GM04504 (cell line): ENCODE measurements at places on chromosomes 4 and X.
A peak's percentile ranks its signal among the peaks of the same experiment; 100 is the strongest.

DNA sequence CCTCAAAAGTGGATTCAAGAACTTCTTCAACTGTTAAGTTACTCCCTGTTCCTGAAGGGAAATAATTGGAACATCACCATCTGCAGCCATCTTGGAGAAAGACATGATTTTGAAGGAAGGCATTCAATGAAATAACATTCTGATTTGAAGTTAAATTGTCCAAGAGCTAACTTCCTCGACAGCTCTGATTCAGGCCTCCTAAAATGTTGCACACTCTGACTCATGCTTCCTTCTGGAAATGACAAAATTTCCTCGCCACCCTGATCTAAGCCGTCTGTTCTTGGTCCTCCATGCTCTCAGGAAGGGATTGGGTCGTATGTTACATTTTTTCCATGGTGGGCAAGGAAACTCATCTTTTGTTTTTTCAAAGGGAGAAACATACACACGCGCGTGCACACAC lies 496.9 kb upstream of the DIPK2B start:
- DNase-seq = peak; percentile 45

DNA sequence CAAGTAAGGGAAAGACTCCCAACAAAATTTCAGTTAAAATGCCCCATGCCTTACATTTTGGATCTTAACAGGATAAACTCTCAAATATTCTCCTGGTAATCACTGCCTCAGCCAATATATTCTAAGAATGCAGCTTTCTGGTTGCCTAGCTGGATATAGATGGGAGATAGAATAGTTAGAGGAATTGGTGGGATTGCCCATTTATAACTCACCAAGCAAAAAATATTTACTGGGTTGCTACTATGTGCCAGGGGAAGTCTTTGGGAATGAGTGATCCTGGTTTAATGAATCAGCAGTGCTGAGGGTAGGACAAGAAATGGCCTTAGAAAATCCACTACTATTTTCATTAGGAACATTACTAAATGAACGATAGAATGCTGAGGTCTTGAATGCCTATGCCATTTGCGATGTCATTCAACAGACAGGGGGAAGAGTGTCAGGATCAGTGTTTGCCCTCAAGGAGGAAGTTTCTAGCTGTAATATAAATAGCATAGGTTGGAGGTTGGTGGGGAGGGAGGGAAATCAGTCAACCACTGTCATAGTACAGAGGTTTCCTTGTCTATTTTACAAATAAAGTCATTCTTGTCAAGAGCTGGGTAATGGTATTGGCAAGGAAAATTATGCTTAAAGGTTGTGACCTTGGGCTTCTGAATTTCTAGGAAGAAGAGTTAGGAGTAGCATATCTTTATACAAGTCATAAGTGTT lies 63.5 kb downstream of the ENOPH1 start:
- peak; percentile 17 for DNase-seq

- DNase-seq = no peak
Observed at GRCh38 chr4:9875516-9875915, 94.1 kb downstream of the DRD5 start.

GRCh38 chr4:93066749-93067148 lies 761.8 kb upstream of the ATOH1 start:
- no peak for DNase-seq

GRCh38 chr4:165136529-165136928 lies 23.9 kb upstream of the TMEM192 start:
- no peak for DNase-seq

- no peak for DNase-seq
Observed at GRCh38 chrX:21711129-21711847, 46.6 kb downstream of the SMPX start.

DNA sequence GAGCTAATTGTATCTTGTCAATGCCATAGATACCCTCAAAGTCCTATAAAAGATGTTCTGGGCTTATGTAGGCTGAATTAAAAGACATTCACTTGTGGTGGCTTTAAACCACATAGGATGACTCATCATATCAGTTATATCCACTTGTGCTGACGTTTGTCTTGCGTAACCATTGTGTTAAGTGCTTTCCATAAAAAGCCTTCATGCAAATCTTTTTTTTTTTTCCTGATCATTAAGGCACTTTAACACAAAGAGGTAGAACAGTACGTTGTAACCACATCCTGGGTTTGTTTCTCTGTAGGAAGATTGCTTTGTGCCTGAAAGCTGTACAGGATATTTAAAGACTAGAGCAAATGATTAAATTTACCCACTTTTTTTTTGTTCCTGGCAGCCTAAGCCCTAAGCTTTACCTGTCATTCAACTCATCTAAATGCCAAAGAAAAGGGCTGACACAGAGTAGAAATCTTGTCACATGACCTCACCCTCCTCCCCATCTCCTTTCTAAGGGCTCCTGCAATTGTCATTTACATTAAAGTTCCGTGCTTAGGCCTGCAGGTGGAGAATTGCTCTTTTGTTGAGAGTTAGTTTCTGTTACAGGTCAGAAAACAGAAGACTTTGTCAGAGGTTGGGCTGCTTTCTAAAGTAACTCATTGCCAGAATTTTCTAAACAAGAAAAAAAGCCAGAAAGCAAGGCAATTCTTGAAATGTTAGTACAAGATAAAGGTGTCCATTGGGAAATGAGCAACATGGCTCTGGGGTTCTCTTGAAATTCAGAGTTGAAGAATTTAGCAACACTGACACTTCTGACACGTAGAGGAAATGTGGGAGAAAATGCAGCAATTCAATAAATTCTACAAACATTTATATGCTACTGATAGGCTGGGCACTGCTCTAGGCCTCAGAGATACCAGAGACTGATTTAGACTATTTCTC lies 555.6 kb downstream of the PPARGC1A start:
- peak; percentile 21 for DNase-seq

GRCh38 chr4:106183551-106183950 lies 132.5 kb downstream of the TBCK start:
- DNase-seq = no peak

DNA sequence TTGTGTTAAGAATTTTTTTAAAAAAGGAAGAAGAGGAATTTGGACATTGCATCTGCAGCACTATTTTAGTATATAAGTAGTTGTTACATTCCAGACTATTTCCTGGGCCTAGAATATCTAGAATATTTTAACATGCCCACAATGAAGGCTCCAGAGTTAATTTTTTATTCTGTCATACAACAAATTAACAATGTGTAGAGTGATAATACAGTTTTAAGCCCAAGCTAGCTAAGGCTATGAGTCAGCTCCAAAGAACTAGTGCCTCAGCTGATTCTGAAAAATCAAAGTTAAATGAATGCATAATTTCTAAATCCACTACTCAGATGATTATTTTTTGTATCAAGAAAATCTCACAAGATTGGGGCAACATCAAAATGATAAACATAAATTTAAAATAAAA lies 231.4 kb downstream of the PRDM5 start:
- no peak for DNase-seq

DNA sequence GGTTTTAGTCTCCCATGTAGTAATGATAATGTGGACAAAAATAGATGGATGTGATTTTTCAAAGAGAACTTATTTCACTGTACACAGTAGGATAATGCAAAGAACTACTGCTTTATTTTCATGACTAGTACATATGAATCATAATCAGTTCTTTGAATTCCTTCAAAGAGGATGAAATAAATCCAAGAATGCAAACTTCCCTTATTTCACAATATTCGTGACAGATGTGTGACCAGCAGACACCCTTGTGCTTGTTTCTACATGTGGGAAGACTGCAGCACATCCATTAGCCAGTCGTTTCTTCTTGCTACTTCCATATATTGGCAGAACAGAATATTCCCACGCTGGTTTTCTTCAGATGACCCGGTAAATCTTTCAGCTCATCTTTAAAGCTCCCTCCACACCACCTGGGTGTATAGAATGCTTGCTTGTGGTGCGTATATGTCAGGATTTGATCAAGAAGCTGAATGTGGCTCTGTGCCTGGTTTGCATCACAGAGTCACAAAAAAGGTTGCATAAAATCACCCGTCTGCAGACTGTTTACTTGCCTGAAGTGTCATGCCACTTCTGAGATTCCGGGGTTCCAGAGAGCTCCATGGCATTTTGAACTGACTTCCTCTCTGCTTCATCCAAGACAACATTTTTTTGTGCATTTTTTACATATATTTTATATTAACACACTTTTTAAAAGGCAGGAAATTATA lies 47.7 kb upstream of the FAT4 start:
- peak; percentile 71 for DNase-seq

DNA sequence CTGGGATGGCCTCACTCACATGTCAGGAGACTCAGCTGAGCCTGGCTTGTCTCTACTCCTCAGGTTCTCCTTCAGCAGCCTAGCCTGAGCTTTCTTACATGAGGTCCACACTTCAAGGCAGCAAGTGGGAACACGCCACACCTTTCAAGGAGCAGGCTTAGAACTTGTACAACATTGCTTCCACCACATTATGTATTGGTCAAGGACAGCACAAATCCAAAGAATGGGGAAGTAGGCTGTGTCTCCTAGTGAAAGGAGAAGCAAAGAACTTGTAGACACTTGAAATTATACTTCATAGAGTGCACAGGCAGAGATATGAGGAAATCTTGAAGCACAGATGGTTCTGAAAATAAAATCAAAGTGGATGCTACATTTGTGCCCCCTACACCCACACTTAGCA lies 120.9 kb upstream of the NOCT start:
- DNase-seq = no peak

DNA sequence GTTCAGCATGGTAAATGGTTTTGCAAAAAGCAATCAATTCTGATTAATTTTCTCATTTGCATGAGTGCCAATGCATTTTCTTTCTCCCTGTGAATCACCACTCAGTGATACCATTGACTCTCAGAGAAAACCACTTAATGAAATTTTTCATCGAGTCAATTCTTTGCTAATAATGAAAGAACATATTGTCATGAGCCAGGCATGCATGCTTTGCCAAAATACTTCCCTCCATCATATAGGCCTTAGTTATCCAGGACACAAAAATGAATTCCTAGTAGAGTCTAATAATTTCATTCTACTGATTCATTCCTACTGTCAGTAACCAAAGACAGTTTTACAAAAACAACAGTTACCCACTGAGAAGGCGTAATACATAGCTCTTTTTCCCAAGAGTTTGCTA lies 680.0 kb downstream of the TRIML1 start:
- no peak for DNase-seq

- peak; percentile 34 for DNase-seq
Observed at GRCh38 chr4:144355811-144356757, 215.6 kb upstream of the GYPA start.

DNA sequence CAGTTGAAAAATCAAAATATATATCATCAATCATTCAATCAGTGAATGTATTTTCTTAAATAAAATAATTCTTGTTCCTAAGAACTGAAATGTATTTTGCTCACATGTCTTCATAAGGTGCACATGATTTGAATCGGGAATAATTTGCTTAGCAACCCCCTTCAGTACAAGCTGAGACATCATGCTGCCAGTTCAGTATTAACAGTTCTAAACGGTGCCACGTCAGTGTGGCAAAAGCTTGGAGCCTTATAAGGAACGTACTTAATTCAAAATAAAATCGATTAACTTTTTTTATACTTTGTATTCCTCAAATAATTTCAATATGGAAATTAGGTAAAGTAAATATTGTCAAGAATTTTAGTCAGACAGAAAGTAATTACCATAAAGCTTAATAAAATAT lies 287.9 kb downstream of the CCSER1 start:
- no peak for DNase-seq

- no peak for DNase-seq
Observed at GRCh38 chr4:187321711-187322110, 598.1 kb upstream of the FAT1 start.

GRCh38 chr4:27088491-27088890 lies 227.8 kb downstream of the STIM2 start:
- DNase-seq = no peak
